SK-N-MC (cell line): ENCODE measurements at places on chromosomes 1 and 21.

GRCh38 chr1:76632136-76632535 lies 235.1 kb upstream of the ST6GALNAC5 start:
- DNase-seq, result no peak

DNA sequence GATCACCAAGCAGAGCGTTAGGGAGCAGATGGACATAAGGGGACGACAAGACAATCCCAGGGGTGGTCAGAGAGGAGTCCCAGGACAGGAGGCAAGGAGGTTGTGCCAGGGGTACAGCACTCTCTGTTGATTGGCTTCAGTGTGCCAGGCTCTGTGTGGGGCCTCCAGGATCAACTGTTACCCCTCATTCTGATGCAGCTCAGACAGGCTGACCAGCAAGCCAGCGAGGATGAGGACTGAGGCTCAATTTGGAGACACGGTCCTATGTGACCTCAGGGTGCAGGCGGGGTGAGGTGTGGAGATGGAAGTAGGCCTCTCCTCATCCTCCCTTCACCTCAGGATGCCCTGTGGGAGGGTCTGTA lies 4.0 kb downstream of the HYI start:
- no peak for DNase-seq

DNA sequence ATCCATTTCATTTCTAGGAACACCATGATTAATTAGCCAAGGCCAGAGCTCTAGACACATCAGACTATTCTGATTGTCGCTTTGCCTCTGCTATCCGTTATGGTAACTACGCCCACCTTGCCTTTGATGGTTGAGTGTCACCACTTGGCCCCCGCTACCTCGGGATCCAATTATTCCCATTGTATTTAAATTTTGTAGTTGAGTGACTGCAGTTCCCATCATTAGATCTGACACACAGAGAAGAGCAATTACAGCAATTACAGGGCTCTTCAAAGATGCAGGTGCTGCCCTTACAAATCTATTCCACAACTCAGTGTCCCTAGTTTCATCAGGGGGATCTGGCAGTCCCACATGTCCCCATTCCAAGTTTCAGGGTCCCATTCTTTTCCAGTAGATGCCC lies 44.9 kb upstream of the ABCA4 start:
- no peak for DNase-seq

DNA sequence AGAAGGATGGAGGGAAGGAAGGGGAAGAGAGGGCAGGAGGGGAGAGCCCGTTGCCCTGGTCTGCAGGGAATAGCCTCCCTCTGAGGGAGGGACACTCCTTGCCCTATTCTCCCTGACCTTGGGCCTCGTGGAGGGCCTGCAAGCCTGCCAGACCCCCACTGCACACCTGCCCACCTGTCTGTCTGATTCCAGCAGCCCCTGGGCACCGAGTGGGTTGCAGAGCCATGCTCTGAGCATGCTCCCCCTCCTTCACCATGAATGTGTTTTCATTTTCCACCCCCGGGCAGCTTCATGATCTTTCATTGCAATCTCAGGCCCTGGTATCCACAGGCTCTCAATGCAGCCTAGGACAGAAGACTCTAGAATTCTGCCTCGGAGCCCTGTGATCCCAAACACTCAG lies 5.1 kb upstream of the NPHP4 start:
- no peak for DNase-seq

DNA sequence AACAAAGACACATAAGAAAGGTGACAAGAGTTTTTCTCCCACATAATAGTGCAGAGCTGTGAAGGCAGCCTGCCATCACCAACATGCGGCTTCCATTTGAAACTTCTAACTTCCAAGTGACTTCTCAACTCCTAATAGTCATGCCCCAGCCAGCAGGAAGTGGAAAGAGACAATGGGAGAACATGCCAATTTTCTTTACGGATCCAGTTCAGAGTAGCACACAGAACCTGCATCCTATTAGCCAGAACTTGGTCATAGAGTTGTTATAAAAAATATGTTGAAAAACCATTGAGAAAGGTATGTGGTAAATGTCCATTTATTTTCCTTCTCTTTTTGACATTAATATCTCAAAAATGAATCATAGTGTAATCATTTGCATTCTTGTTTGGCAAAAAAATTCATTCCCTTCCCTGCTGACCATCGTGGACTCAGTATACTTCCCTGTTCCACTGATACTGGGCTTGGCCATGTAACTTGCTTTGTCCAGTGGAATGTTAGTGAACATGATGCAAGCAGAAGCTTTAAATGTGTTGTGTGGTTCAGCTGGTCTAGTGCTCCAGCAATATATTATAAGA lies 197.4 kb downstream of the SEC16B start:
- no peak for DNase-seq

DNA sequence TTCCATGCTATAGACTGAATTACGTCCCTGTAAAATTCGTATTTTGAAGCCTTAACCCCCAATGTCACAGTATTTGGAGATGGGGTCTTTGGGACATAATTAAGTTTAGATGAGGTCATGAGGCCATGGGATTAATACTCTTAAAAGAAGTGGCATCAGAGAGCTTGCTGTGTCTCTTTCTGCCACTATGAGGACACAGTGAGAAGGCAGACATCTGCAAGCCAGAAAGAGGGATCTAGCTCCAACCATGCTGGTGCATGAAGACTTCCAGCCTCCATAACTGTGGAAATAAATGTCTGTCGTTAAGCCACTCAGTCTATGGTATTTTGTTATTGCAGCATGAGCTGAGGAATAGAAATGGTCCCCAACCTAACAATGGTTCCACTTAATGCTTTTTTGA lies 99.0 kb downstream of the LTN1 start:
- no peak for DNase-seq

DNA sequence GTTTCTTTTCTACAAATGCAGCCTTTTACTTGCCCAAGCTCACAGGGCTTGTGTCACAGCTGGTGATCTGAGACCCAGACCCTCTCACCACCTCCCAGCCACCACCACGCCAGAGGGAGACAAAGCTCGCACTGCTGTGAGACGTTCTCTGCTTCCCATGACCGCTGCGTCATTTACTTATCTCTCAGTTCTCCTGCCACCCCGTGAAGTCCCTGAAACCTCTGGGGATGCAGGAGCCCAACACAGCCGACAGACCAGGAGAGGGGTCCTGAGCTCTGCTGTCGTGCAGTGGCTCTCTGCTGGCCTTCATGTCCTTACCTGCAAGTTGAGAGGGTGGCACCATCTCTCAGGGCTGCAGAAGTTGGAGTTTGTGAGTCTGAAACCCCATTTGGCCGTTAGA lies 77.7 kb downstream of the SLC16A1 start:
- no peak for DNase-seq

DNA sequence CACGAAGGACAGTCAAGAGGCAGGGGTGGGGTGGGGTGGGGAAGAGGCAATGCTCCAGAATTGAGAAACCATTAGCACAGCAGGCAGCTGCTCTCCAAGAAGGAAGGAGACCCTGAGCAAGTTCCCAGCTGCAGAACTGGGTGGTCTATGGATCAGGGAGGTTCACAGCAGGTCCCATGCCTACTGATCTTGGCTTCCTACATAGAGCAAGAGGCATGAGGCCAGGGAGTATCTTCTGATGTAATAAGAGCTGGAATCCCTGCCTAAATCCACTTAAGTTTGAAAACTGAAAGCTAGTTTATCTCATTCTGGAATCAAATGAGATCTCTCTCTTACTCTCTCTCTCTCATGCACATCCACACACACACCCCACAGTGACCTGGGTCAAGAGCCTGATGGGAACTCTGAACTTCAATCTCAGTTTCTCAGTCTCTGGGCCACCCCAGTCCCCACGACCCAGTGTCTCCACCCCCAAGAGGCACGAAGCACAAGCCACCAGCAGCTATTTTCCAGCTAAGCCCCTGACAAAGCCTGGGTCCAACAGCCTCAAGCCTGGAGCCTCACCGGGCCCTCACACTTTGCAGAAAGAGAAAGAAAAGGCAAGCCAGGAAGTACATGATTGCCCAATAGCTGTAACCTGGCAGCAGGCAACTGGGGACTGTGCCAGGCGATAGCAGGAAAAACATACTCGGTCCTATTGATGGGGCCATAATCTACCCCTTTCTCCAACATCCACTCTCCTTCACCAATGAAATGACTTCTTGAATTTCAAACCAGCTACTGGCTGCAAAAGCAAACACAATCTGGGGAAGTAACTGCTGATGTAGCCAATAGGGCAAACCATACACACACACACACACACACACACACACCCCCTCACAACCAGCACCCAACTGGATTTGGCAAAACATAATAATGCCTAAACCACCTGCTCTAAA lies 2.2 kb downstream of the NUAK2 start:
- no peak for DNase-seq
